ENCODE measurements at places on chromosomes 2 and 18.

DNA sequence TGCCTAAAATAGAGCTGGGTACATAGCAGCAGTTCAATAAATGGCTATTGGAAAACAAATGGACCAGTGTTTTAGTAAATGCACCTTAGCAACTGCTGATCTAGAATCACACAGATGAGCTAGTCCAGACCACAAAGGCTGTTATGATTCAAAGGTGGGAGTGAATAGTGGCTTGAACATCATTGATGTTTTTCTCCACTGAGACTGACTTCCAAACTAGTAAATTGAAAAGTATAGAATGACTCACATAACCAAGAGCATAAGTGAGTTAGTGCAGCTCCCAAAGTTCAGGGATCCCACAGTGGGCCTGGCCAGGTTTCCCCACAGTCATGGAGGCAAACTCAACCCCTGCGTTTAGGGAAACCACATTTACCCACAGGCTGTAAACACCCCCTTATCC lies 106.7 kb upstream of the YPEL5 start:
- no peak for DNase-seq

- DNase-seq: no peak
These were observed 39.5 kb downstream of the ZNF804A start for GRCh38 chr2:184637781-184638180.

DNA sequence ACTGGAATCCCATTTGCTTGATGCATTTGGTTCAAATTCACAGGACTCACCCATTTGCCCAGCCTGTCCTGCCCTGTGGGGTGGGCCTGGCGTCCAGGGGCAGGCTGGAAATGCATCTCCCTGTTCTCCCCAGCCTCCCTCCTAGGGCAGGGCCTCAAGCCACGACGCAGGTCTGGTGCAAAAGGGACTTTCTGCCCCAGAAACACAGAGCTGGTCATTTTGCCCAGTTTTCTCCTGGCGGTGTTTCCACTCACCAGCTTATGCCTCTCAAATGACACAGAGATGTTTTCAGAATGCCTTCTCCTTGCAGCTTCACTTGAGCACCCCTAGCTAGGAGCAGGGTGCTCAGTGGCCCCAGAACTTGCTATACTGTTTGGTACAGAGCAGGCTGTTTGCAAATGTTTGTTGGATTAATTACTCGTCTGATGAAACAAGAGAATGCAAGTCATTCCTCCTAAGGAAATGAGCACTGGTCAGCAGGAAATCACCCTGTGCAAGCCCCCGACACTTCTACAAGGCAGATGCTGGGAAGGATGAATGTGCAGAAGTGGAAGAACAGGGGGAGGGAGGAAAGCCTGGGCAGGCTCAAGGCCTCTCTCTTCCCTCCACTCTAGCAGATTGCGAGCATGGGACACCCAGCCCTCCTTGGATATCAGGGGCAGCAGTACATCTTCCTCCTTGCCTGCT lies 164.3 kb upstream of the APCDD1 start:
- DNase-seq: no peak

- DNase-seq: no peak
These were observed 631.8 kb upstream of the ID2 start for GRCh38 chr2:8049851-8050571.

DNA sequence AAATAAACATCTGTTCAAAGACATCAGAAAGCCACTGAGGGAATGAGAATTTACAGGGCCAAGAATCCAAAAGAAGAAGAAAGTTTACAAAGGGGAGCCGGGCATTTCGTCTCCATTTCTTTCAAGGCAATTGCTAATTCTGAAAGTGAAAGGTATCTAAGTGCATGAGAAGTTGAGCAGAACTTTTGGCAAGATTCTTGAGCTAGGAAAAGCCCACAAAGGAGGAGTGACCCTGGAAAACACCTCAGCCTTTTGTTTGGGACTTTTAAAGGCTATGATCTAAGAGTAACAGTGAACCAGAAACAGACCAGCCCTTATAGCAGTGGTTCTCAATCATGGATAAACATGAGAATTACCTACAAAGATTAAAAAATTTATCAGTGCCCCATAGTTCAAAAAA lies 87.4 kb downstream of the MDH1 start:
- DNase-seq: no peak

GRCh38 chr18:34283506-34283905 lies 58.8 kb upstream of the NOL4 start:
- peak; percentile 28 for DNase-seq

- DNase-seq: no peak
These were observed 2.3 kb downstream of the WNT10A start for GRCh38 chr2:218882866-218883366.

GRCh38 chr2:241109210-241110088 lies 7.4 kb upstream of the MTERF4 start:
- no peak for DNase-seq

GRCh38 chr2:157786663-157787363 lies 89.3 kb downstream of the ACVR1 start:
- DNase-seq: no peak

DNA sequence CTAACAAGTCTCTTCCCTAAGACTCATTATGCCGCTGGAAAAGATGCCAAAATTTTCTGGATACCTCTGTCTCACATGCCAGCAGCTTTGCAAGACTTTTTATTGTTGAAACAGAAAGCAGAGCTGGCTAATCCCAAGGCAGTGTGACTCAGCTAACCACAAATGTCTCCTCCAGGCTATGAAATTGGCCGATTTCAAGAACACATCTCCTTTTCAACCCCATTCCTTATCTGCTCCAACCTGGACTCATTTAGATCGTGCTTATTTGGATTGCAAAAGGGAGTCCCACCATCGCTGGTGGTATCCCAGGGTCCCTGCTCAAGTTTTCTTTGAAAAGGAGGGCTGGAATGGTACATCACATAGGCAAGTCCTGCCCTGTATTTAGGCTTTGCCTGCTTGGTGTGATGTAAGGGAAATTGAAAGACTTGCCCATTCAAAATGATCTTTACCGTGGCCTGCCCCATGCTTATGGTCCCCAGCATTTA lies 26.3 kb downstream of the DHRS9 start:
- DNase-seq: no peak

- peak; percentile 44 for DNase-seq
These were observed 255.5 kb downstream of the TWIST2 start for GRCh38 chr2:239103125-239104098.

DNA sequence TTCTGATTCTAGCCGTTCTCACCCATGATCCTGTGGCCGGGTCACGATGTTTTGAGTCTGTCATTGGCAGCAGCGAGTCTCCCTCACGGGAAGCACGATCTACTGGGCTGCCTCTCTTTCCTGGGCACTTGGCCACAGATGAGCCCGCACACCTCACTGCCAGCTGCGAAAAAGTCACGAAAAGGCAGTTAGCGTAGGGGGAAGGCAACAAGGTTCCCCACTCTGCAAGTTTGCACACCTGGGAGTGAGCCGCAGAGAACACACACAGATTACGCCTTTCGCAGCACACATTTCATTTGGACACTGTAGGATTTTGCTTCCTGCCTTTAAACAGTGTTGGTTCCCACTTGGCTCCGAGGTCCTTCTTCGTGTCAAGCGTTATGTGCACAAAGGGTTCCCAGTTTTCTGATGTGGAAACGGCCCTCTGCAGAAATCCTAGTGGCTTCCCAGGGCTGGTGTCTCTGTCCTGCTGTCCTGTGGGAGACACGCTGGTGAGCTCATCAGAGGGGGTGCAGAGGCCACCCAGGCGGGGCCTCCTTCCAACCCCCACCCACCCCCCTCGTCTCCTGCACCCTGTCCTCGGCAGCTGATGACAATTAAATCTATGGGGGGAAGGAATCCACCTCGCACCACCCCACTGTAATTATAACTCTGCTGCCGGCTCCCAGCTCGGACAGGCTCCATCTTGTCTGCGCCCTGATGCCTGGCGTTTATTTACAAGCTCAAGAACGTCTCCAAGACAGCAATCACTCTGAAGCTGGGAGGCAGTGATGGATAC lies 157.3 kb upstream of the SALL3 start:
- DNase-seq: no peak

DNA sequence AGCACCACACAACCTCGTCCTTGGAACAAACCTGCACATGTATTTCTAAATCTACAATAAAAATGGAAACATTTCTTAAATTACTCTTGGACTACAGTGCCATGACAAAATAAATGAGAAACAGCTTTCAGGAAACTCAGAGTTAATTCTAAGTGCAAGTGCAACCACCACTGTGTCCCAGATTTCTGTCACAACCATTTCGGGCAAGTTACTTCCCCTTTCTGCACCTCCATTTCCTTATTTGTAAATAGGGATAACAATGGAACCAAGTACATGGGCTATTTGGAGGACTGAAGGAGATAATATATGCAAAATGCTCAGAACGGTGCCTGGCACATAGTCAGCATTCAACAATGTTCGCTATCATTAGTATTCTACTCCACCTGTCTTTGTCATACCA lies 93.2 kb downstream of the CACNB4 start:
- DNase-seq: no peak

- no peak for DNase-seq
These were observed 46.6 kb downstream of the ZNF532 start for GRCh38 chr18:58911241-58911640.

DNA sequence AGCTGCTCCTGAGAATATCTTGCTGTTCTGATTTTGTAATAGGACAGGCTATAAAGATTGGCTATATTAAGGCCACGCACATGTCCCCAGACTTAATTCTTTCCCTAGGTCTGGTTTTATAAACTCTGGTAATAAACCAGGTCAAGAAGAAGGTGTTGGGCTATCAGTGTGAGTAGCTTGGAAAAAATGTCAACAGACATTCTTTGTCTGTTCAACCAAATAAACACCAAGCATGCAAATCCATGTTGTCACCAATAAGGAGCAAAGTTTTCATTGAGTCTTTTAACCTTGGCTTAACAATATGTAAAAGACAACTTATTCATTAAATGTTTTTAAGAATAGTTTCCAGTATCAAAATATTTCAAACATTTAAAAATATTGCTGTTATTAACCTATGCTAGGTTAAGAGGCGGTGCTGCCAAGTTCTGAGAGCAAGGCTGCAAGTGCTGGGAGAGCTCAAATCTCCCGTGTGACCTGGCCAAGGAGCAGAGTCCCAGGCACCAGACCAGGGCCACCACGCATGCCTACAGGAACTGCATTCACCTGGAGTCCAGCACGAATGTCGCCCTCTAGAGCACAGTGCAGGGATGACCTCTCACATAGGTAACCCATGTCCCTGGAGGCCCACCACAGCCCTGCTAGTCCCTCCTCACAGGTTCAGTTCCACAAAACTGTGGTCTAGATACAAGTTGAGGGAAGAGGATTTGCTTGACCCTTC lies 120.5 kb upstream of the POU3F3 start:
- DNase-seq: peak; percentile 79

- no peak for DNase-seq
These were observed 52.6 kb upstream of the KIDINS220 start for GRCh38 chr2:8889978-8890377.

DNA sequence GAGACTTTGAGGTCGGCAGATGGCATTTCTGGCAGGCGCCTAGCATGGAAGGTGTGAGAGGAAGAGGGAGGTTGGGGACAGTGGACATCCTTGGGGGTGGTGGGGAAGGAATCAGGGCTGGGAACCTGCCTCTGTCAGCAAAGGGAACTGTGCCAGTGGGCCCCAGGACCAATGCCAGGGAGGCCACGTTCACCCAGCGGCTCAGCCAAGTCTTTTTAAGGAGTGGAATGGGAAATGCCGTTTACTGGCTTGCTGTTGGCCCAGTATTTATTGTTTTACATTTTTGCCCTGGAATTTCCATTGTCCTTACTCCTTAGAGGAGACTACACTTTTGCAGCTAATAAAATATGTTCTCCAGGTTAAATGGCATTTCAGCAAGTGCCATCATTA lies 135.2 kb downstream of the MCFD2 start:
- no peak for DNase-seq

DNA sequence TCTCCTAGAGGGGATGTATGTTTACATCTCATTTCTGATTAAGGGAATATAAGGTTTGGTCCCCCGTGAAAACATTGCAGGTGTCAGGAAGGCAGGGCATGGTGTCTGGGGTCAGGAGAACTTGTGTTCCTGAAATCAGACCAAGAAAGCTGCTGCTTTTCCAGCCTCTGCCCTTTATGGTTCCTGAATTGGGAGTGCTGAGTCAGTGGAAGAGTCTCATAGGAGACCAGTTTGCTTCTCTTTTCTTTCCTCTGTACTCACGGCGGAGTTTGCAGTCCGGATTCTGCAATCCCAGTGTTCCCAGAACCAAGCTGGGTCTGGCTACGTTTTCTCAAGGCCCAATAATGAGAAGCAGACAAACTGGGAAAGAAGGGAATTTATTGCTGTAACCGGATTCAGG lies 5.1 kb upstream of the MARCO start:
- DNase-seq: no peak

- DNase-seq: no peak
These were observed 114.3 kb downstream of the FIGN start for GRCh38 chr2:163621445-163622004.

DNA sequence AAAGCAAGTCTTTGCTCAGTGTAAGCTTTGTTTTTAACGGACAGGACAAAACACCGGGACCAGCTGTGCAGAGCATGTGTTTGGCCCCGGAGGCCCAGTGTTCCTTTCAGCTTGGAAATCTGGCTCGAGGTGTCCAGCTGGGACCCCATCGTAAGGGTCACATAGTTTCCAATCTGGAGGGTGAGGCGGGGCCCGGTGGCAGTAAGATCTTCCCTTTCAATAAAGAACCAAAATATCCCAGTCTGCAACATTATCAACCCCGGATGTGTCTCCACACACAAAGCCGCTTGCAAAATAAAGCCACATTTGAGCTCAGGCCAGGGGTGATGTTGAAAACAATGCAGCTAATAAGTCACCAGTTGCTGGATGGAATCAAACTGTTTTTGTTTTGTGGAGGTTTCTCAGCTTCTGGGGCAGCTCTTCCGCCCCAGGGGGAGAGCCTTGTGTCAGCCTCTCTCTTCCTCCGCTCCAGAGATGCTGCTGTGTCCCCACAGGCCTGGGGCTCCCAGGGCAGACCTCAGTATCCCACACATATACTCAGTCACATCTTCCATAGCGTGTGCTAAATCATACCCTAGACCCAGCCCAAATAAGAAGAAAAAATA lies 138.6 kb upstream of the GLI2 start:
- no peak for DNase-seq

DNA sequence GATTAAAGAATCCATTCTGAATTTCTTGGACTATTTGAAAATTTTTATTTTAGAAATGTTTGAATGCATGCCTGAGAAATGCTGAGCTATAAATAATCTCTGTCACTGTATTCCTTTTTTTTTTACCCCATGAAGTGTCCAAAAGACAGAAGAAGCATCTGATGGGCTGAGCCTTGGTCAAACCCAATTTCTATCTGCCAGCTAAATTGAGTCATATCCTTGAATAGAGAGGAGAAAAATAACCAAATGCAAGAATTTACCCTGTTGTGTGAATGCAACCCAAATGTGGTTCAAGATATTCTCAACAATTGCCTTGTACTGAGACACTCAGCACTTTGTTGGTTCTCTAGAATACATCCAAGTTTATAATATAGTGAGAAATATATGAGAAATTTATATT lies 223.5 kb downstream of the UBE2E3 start:
- no peak for DNase-seq

Measured in WTC11 (cell line).